ENCODE measurements at places on chromosomes 12 and 14.

GRCh38 chr12:102356690-102357089, 123.7 kb downstream of the IGF1 start:
- no peak for DNase-seq

DNA sequence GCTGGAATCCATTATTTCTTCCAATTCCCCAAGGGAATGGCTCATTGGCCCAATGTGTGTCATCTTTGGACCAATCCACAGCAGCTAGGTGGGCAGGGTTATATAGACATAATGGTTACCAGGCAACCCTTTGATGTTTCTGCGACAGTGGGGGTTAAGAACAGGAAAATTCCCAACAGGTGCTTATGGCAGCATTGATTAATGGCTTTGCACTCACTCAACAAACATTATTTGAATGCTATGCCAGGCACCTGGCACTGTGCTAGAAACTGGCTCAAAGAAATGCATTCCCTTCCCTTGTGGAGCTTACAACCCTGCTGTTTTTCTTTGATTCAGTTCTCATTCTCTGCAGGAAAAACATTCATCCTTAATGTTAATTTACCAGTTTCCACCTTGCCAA, 1221.0 kb downstream of the AACS start:
- no peak for DNase-seq

DNA sequence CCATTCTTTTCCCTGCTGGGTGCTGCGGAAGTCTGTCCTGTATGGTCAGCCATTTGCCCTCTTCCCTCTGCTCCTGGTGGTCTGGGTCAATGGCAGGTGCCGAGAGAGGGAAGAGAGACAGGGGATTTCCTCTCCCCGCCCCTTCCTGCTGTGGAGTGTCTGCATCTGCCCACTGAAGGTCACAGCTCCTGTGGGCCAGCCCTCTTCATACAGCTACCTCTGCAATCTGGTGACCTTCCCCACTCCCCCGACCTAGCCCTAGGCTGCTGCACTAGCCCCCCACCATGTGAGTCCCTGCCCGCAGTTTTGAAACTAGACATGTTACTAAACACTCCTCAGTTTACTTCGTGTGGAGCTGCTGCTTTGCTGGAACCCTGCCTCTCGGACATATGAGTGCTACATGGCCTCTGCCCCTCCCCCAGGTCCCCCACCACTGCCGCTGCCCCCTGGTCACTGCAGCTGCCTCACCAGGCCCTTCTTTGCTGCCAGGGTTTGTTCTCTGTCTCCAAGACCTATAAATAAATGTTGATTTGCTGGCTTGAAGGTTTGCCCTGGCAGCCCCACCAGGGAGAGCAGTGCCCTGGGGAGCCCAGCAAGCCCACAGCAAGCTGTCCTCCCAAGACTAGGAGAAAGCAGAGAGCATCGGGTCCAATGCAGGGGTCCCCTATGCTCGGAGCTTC, 102.9 kb downstream of the DPF3 start:
- no peak for DNase-seq

- no peak for DNase-seq
Measured at GRCh38 chr12:97760601-97761000, 298.0 kb downstream of the RMST start.

DNA sequence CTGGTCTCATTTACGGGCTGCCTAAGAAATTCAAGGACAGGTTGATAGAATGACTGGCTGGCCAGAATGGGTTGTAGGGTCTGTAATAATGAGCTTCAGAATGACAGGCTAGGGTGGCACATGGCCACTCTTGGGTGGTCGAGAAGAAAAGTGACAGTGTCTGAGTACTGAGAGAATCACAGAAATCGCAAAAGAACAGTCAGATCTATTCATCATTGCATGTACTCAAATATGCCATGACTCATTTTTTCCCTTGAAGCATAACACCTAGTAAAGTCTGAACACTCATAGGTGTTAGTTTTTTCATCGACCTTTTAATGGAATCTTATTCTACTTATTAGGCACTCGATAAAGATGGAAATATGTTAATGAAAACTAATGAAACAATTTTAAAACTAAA, 37.8 kb upstream of the SEL1L start:
- DNase-seq = no peak

- DNase-seq = no peak
Measured at GRCh38 chr12:32533971-32534590, 134.7 kb downstream of the FGD4 start.

DNA sequence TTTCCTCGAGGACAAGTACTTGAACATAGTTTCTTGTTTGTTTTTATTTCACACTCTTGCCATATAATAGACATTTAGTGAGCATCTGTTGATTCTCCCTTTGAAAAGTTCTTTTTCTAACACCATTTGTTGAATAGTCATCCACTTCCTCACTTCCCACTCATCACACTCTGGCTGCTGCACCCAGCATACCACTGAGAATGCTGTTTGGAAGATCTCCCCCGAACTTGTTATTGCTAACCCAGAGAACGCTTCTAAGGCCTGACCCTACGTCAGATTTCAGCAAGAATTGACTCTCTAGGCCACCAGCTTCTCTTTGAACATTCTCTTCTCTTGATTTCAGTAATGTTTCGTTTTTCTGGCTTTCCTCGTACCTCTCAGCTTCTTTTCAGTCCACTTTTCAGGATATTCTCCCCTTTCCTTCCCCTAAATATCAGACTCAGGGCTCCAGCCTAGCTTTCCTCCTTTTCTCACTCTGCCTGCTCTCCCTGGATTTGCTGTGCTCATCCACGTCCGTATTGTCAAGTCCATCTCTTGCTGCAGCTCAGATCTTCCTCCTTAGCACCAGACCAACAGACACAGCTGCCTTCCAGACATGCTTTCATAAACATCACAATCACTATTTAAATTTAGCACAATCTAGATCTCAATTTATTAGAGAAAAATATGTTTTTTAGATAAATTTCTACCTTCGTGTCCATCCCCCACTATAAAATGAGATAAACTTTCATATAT, 94.0 kb upstream of the SLC38A4 start:
- no peak for DNase-seq

DNA sequence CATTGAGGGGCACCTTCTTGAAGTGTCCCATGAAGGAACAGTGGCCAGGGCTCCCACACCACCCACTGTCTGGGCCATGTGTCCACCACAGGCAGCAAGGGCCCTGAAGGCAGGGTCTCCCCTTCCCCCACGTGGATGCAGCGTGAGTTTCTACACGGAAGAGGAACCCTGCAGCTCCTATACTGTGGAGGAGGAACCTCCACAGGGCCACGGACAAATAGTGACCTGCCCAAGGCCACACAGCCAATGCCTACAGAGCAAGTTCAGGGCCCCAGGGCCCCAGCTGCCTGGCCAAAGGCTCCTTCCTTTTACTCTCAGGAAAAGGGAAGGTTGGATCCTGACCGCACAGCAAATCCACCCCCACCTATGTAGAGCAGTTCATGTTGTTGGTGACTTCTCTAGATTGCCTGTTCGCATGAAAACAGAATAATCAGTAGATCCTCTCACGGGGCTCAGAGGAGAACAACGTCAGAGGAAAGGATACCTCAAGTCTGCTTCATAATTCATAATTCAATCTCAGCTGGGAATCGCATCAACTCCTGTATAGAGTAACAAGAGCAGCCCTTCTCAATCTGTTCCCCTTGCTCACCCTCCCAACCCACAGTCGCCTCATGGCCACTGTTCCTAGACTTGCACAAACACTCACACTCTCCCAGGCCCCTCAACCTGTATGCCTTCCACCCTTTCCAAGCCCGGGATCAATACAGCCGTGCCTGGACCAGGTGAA, 11.1 kb upstream of the KRT73 start:
- no peak for DNase-seq

GRCh38 chr14:101068313-101069227, 165.0 kb upstream of the RTL1 start:
- DNase-seq = no peak

GRCh38 chr12:110345176-110345661, 58.3 kb downstream of the ANAPC7 start:
- no peak for DNase-seq

DNA sequence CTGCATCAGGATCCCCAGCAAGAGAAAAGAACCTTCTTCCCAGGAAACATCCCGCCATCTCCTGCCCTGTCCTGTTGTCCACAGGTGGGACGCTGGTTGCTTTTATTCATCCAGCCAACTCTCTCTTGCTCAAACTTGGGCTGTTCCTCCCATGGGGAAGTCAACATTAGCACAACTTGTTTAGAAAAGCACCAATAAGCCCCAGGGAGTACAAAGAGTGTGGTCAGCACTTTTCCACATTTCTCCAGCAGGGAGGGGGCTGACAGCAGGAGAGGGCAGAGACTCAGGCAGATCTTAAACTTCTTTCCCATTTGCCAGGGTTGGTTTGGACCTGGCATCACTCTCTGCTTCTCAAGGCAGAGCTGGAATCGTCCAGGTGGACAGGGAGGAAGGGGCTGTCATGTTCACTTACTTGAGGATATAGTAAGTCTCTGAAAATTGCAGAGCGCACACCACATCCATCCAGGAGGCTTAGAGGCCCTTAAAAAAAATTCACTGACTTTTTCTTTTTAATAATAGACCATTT, 74.9 kb downstream of the RBM19 start:
- DNase-seq = no peak

DNA sequence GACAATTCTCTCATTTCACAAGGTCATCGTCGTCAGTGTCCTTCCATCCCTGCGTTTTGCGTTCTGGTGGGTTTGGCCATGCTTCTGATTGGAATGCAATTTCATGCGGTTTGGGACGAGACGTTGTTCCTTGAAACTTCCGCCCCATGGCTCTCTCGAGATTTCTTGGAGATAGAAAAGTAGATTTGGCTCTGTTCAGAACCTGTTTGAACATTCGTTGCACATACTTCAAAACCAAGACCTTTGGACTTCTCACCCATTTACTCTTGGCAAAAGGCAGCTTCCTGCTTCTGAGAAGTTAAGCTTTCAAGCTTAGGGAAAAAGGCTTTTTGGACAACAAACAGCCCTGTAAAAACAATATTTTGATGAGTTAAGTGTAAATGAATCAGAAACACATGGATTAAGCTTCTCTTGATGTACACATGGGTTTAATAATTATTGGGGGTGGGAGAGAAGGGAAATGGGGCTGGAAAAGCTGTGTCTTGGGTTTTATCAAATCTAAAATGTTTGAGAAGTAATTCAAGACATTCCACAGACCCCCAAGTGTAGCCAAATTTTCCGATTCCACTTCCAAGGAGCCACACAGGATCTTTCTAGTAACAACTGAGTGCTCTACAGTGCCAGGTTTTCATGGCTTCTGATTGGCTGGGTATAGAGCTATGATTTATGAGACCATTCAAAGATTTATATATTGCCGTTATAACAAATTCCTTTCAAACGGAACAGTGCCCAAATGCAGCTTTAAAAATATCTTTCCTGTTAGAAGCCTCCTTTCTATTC, 467.2 kb downstream of the MED13L start:
- no peak for DNase-seq

All from NCI-H524 (cell line).